ENCODE measurements at places on chromosomes 2 and 18.

GRCh38 chr2:18837240-18837639 is 247.9 kb upstream of the NT5C1B start:
- DNase-seq = no peak

DNA sequence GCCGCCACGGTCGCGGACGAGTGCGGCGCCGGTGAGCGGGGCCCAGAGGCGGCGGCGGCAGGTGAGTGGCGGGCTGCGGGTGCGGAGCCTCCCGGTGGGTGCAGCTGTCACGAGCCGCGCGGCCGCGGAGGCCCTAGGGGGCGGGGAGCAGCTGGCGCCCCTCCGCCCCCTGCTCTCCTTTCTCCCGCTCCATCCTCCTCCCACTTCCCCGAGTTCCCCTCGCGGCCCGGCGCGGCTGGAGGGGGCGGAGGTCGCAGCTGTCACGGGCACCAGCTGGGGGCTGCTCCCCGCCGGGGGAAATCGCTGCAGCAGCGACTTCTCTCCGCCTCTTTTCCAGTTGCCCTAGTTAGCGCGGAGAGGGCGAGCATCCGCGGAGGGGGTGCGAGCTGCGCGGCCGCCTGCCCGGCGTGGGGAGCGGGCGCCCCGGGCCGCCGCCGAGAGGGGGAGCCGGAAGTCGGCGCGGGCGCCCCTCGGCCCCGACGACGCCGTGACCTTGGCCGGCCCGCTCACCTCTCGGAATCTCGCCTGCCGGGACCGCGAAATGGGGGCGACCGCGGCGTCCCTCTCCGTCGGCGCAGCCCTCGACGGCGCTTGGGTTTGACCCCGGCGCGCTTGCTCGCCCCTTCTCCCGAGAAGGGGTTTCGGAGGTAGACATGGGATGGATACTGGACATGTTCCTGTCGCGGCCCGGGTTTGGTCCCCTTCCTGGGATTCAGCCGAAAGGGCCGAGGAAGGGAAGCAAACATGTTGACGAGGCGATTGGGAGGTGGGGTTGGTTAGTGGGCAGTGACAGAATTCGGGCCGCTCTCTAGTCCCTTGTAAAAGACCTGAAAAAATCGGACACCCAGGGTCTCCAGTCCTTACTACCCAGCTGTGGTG is 727 bp downstream of the NCOA1 start:
- peak; percentile 82 for DNase-seq

DNA sequence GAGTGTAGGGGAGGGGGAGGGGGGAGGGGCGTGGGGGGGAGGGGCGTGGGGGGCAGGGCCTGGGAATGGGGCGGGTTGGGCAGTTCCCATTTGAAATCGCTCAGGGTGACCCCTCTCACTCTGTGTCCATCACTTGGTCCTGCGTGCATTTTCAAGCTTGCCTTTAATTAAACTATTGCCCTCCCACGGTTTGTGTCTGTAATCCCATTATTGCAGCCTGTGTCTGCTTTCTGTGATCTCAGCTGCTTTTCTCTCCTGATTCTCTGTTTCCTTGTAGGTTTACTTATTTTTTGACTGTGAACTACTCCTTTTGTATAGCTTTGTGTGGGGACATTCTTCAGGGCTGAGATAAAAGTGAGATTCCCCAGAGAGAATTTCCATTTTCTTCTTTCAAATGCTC is 1.3 kb downstream of the DCDC2C start:
- DNase-seq = no peak

- no peak for DNase-seq
Observed at GRCh38 chr2:106159866-106160785, 34.0 kb downstream of the UXS1 start.

DNA sequence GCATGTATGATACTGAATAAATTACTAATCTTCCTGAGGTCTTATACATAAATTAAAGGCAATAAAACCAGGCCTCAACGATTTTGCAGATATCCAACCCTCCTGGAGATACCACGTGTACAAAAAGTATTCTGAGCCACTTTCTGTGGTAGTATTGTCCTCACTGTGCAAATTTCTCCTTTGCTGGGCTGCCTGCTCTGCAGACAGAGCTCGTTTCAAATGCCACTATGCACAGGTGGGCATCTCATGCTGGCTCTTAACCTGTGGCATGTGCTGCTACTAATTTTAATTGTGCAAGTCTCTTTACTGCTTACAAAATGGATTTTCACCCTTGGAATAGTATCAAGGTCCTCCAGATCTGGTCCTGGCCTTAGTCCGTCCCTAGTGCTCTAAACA is 66.4 kb upstream of the SLC16A14 start:
- DNase-seq = no peak

GRCh38 chr2:197261808-197262226 is 48.8 kb downstream of the ANKRD44 start:
- no peak for DNase-seq

Data from cardiac septum (tissue), 1 donor.